ENCODE measurements at places on chromosomes 16 and 17. TPM values are rescaled to one million over a fixed set of nuclear protein-coding genes. Genes with fewer than 3 reads are reported as not detected.

DNA sequence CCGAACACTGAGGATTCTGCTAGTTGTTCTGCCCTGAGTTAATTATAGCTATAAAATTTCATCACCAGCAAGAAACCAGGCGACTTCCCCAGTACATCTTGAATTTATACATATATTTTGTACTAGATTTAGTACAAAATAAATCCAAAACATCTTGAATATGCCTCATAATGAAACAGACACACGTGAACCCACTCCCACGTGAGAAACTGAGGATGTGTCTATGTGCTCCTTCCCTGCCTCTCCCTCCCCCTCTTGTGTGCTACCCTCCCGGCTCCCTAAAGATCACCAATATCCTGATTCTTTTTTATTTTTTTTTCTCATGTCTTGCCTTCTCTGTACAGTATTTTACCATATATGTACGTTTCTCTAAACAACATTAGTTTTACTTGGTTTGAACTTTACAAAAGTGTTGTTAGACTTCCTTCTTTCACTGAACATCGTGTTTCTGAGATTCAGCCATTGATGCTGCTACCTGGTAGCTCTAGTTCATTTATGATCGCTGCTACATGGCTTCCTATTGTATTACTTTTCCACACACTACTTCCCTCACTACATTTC is 1.1 kb upstream of the LCMT1 start:
- DNase-seq: no peak

HEATR9 gene
- 7.8 TPM for total RNA-seq

DNA sequence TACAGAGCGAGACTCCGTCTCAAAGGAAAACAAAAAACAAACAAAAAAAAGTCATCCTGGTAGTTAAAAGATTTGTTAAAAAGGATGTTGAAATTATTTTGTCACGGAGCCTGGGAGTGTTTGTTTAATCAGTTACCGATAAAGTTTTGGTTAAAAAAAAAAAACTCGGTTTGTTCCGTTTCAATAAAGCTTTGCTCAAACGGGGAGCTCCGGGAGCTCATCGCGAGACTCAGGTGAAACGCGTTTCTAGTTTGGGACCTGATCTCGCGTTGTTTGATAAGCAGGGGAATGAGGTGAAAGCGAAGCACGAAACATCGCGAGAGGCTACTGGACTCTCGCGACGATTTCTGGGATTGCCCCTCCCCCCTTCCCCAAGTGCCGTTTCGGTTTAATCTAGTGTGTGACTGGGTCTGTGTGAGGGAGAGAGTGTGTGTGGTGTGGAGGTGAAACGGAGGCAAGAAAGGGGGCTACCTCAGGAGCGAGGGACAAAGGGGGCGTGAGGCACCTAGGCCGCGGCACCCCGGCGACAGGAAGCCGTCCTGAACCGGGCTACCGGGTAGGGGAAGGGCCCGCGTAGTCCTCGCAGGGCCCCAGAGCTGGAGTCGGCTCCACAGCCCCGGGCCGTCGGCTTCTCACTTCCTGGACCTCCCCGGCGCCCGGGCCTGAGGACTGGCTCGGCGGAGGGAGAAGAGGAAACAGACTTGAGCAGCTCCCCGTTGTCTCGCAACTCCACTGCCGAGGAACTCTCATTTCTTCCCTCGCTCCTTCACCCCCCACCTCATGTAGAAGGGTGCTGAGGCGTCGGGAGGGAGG is at the start of gene CDK12:
Gene CDK12 (plus strand): TSS at position 374 of the 813 bp plus-strand sequence. CDS start 586 bp downstream, outside the sequence.
- DNase-seq: peak; percentile 99

DNA sequence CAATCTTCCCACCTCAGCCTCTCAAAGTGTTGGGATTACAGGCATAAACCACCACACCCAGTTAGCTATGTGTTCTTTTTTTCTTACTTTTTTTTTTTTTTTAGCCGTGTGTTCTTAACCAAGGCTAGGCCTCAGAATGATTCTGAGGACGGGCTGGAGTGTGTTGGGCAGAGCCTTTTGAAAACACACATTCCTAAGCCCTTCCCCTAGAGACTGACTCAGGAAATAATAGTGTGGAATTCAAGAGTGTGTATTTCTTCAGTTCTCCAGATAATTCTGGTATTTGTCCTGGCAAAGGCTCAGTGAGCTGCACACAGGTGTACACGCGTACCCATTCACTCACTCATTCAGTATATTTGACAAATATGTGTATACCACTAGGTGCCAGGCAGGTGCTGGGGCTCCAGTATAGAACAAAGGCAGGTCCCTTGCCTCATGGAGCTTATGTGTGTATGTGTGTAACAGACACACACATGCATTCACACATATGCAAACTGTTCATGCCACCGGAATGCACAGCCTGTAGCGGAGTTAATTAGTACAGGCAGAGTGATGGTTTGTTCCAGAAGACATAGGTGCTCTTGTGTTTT is 19.4 kb upstream of the NFATC3 start:
- no peak for DNase-seq

GRCh38 chr16:58847902-58848661 is 114.0 kb upstream of the GOT2 start:
- DNase-seq: no peak

GRCh38 chr16:56203052-56203451 is 11.8 kb downstream of the GNAO1 start:
- peak; percentile 41 for DNase-seq

DNA sequence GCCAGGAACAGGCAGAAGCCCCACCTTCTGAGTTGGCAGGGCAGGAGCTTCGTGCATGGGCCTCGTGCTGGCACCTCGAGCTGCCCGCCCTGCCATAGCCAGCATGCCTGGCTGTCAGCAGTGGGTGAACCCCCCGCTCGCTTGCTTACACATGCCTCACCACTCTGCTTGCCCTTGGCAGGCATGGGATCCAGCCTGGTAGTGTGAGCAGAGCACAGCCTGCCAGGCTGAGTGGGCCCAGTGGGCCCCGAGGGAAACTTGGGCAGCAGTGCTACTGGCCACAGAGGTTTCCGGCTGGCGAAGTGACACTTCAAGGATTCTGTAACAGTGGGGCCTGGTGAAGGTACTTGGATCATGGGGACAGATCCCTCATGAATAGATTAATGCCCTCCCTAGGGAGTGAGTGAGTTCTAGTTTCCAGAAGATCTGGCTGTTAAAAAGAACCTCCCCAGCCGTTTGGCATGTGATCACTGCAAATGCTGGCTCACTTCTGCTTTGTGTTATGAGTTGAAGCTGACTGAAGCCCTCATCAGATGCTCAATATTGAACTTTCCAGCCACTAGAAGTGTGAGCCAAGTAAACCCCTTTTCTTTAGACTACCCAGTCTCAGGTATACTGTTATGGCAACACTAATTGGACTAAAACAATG is 114.7 kb downstream of the BCAS3 start:
- DNase-seq: no peak

DNA sequence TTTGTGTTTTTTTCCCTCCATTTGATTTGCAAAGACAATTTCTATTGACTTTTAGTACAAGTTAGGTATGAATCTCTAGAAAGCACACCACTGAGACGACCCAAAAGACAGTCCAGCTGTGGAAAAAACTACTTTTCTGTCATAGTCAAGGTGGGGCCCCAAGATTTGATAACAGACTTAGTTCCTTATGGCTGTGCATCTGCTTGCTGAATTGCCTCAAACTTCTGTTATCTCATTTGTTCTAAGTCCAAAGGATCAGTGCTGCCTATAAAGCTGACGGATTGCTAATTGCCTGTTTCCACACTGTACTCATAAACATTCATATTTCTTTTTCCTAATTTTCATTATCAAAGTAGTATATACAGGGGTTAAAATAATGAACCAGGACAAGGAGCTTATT is 180.8 kb downstream of the SPECC1 start:
- DNase-seq: no peak

GRCh38 chr17:45132572-45133463 is 503 bp upstream of the PLCD3 start:
- peak; percentile 90 for DNase-seq

FBXO39 gene
- 19.9 TPM for total RNA-seq

DNA sequence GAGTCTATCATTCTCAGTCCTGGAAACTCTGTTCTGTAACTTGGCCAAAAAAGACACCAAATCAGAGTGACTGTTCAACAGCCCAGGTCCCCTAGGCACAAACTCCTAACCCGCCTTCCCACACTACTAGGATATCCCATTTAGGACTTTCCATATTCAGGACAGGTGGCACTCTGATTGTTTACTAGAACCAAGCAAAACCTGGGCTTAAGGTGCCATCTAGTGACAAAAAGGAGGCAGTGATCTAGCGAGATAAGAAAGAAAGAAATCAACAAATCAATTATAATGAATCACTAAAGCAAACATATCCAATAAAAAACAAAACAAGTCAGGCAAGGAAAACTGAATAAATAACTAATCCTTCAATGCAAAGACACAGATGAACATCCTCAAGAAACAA is 203.9 kb downstream of the CEP112 start:
- DNase-seq: no peak

DNA sequence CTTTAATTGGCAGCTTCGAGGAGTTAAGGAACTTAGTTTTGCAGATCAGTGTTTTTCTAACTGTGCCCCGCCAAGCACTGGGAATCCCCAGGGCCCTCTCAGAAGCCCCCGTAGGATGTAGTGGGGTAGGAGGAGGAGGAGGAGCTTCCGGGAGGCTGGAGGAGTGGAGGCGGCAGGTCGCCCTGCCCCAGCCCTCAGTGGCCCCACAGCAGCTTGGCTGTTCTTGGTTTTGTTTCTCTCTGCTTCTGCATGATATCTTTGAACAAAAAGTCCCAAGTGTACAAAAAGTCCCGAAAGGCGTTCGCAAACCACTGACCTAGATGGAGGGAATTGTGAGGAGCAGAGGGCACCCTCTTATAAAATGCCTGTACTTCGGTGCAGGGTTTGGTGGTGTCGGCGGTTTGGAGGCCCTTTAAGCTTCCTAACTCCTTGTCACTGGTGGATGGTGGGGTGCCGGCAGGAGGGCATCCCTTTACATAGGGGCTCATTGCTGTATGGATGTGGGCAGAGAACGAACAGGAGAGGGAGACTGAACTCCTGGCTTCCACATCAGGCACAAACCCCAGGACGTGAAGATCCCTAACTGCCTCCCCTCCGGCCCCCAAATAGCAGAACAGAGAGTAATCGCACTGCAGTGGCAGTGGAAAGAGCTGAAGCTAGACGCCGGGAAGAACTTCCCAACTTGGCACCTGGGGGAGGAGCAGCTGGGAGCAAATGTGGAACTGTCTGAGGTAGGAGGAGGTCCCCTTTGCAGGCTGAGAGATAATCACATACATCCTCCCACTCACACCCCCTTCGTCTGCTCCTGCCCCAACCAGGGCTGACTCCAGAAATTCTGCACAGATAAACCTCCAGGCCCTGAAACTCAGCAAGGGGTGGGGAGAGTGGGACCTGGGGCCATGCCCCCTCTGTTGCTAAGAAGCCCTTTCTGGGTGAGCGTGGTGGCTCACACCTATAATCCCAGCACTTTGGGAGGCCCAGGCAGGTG is 20.1 kb downstream of the EPOP start:
- peak; percentile 54 for DNase-seq

GRCh38 chr16:72727565-72727964 is 320.4 kb downstream of the ZFHX3 start:
- no peak for DNase-seq

GRCh38 chr17:50492214-50492613 is 13.6 kb downstream of the RSAD1 start:
- no peak for DNase-seq

DNA sequence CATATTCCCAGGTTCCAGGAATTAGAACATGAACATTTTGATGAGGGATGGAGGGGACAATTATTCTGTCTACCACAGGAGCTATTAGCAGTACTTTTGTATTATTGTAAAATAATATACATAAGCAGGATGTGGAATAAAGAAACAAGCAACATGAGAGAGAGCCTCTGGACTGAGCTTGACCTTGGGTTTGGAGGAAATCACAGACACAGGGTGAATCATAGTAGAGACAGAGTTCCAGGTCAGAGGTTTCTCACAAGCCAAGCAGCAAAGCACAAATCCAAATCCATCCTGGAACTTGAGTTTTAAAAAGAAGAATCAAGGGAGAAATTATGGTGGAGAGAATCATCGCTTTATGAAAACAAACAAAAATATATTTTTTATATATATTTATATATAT is 5.1 kb downstream of the KRT31 start:
- no peak for DNase-seq

CCL5 gene
- total RNA-seq: 0.87 TPM

- no peak for DNase-seq
Observed at GRCh38 chr16:83513008-83513755, 294.6 kb upstream of the HSBP1 start.

GRCh38 chr16:81864646-81865382 is 85.7 kb downstream of the PLCG2 start:
- DNase-seq: no peak

DNA sequence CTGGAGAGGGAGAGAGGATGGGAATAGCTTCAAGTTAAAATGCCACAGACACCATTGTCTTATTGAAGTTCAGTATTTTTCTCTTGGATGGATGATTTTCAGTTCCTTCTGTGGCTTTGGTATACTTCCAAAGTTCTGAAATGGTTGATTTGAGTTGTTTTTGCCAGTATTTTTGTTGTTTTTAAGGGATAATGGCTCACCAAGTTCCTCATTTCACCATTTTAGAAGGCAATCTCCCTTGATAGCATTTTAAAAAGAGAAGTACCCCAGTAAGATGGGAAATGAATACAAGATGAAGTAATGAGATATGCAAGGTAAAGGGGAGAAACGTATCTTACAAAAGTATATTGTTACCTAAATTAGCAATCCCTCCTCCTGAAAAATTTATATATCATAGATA is 18.5 kb upstream of the SPDYE4 start:
- DNase-seq: no peak

- DNase-seq: no peak
Observed at GRCh38 chr17:73585583-73585982, 58.7 kb downstream of the SDK2 start.
